Caudate nucleus (tissue), 63 donors: ENCODE measurements at places on chromosomes 3 and 15.

DNA sequence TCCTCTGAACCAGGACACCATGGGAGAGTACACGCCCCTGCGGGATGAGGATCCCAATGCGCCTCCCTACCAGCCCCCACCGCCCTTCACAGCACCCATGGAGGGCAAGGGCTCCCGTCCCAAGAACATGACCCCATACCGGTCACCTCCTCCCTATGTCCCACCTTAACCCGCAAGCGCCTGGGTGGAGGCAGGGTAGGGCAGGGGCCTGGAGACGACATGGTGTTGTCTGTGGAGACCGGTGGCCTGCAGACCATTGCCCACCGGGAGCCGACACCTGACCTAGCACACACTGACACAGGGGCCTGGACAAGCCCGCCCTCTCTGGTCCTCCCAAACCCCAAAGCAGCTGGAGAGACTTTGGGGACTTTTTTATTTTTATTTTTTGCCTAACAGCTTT lies 21.2 kb upstream of the BSN start:
- no peak for DNase-seq

- DNase-seq = no peak
These were observed 59.8 kb upstream of the PRTG start for GRCh38 chr15:55802600-55803376.

- DNase-seq = no peak
These were observed 122.5 kb downstream of the DNAJB8 start for GRCh38 chr3:128344052-128344735.

DNA sequence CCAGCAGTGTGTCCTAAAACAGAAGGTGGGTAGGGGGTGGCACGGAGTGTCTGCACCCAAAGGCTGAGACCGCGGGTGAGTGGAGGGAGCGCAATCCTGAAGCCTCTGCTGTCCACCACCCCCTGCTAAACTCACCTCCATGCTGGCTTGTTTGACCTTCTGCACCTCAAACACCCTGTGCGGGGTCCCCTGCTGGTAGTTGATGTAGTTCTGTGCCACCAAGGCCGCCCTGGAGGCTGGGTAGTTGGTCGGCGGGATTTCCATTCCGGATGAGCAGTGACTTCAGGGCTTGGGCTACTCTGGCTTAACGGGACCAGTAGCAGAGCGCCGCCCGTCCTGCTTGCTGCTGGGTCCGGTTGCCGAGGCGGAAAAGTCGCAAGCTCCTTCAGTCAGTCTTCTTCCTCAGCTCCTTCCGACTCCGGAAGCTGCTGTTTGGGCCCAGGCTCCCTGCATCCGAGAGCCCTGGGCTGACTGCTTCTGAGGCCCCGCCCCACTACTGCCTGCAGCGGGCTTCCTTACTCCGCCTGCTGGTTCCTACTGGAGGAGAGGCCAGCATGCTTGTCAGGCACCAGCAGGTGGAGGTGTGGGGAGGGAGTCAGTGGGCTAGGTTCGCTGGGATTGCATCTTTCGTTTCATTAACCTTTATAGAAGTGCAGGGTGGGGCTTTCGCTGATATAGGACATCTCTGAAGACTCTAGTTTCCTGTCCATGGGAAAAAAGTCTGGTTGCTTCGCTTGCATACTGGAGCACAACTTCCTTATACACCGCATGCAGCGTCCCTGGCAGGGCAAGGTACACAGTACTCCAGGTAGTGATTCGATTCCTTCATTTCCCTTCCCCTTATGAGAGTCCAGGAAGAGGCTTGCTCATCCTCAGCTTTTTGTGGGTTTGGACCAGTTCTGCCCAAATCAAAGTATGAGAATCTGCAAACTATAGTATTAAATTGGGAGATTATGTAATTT lies at the start of gene LXN:
Gene LXN (minus strand): TSS at position 434 of the 962 bp plus-strand sequence. CDS start 170 bp downstream, at position 264.
- peak; percentile 43 for DNase-seq

GRCh38 chr3:72565593-72565992 lies 282.7 kb downstream of the SHQ1 start:
- no peak for DNase-seq

- DNase-seq = peak; percentile 34
These were observed 58.0 kb downstream of the CMTM8 start for GRCh38 chr3:32296251-32297204.

- peak; percentile 67 for DNase-seq
These were observed 55.8 kb upstream of the DGKG start for GRCh38 chr3:186417791-186418190.

DNA sequence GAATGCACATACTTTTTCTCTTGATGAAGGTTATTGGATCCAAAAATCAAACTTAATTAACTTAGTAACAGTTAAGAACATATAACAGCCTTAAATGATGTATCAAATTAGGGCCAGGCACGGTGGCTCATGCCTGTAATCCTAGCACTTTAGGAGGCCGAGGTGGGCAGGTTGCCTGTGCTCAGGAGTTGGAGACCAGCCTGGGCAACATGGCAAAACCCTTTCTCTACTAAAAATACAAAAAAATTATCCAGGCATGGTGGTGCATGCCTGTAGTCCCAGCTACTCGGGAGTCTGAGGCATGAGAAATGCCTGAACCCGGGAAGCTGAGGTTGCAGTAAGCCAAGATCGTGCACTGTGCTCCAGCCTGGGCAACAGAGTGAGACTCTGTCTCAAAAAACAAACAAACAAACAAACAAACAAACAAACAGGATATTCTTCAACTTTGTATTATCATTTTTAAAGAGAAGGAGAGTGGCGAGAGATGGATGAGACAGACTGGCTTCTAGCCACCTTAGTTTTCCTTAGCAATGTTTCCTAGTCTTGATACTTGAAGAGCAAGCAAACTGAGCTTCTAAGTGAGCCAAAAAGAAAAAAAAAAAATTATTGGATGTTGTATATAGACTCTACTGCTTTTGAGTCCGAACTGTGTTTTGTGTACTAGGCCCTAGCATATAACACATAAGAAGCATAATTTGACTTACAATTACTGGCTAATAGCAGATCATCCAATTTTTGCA lies 13.8 kb downstream of the SPRED1 start:
- DNase-seq = no peak

DNA sequence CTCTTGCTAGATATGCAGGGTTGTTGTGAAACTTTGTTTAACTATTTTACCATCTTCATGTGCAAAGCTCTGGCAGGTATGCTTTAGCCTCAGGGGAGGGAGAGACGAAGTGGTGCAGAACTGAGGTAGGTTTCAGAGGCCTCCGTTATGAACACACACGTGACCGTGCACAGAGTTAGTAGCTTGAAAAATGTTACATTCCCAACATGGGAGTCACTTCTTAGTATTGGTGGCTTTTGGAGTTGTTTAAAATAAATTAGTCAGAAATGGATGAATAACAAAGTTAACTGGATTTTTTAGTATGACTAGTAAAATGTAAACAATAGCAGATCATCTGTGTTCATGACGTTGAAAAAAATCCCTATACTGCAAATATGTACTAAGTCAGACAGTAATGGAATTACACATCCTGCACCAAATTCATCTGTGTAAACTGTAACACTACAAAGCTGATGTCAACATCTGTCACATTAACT lies 279.6 kb downstream of the KLF13 start:
- DNase-seq = no peak

GRCh38 chr3:197487911-197488391 lies 67.8 kb downstream of the BDH1 start:
- no peak for DNase-seq

- DNase-seq = no peak
These were observed 99.6 kb downstream of the MITF start for GRCh38 chr3:69838696-69839515.

GRCh38 chr3:16455001-16455400 lies 58.5 kb downstream of the RFTN1 start:
- DNase-seq = no peak

- DNase-seq = no peak
These were observed 413.5 kb upstream of the THBS1 start for GRCh38 chr15:39167164-39168058.

GRCh38 chr15:90064911-90065681 lies 37.2 kb downstream of the IDH2 start:
- DNase-seq = no peak
